ENCODE measurements at places on chromosomes 3 and 15.

DNA sequence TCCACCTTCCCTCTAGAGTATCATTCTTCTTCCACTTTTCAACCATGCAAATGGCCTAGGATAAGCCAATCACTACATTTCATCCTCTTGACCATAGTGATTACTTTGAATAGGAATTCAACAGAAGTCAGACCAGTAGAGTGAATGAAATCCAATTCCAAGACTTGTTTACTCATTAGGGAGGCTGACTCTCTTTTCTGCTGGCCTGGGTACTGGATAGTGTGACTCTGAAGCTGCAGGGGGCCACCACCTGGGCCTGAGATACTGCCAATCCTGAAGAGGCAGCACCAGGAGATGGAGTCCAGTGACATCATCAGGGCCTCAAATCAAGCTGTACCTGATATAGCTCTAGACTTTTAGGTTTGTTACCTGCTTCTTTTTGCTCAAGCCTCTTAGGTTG is 7.0 kb upstream of the FSTL1 start:
- no peak for DNase-seq

GRCh38 chr3:59127071-59127470 is 77.2 kb upstream of the CFAP20DC start:
- DNase-seq: no peak

- peak; percentile 99 for DNase-seq
These were observed 19.7 kb downstream of the TMEM43 start for GRCh38 chr3:14144423-14145075.

DNA sequence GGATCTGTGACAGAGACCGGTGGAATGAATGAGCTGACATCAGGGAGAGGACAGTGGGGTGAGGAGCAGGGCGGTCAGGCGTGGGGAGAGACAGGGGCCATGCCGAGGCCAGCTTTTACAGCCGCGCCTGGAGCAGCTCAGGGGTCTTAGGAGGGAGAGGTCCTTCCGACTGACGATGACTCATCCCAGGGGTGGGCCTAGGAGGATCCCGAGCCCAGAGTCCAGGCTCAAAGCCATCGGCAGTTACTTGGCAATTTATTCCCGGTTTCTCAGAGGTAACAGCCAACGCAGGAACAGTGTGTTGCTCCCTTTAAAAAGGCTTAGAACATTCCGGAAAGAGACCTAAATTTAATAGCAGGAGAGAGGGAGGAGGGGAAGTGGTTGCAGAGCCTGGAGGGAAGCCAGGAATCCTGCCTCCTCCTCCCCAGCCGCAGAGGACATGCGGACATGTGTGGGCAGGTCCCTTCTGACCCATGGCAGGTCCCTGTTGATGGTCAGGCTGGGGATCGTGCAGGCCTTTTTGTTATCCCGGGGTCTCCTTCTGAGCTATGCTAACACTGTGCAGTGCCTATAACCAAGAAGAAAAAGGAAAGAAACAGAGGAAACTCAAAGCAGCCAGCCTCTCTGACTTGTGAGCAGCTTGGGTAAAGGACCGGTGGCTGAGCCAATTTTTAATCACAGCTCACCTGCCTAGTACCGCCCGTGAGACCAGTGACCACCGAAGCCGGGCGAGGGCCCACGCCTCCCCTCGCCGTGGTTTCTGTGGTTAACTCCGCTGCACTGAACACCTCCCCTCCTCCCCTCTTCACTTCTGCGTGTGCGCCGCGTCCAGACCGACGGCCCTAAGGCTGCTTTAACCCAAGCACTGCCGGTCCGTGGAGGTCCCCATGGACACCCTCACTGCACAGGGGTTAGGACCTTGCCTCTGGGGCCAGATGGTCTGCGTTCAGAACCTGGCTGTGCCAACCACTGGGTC is 392.4 kb upstream of the PROK2 start:
- DNase-seq: no peak

GRCh38 chr15:51814606-51815005 is 14.8 kb upstream of the TMOD3 start:
- no peak for DNase-seq

GRCh38 chr15:66644869-66645268 is 57.2 kb upstream of the SMAD6 start:
- DNase-seq: no peak

DNA sequence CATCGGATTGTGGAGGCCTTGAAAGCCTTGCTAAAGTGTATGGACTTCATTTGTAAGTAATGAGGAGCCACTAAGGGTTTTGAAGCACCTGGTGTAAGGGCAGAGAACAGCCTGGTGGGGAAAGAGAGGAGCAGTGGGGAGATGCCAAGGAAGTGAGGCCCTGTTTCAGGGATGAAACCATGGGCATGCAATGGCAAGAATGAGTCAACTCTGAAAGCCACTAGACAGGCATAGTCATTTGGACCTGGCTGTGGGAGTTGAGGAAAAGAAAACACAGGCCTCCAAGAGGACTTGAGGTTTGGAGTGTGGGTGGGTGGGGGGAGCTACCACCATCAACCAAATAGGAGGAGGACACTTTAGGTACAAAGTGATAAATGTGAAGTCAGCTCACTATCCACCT is 7.6 kb downstream of the XCR1 start:
- DNase-seq: no peak

- no peak for DNase-seq
These were observed 126.2 kb downstream of the TIGIT start for GRCh38 chr3:114420072-114420471.

- no peak for DNase-seq
These were observed 9.0 kb upstream of the ILDR1 start for GRCh38 chr3:122031123-122031468.

- DNase-seq: peak; percentile 93
These were observed 10.8 kb upstream of the FANCD2 start for GRCh38 chr3:10015461-10015904.

DNA sequence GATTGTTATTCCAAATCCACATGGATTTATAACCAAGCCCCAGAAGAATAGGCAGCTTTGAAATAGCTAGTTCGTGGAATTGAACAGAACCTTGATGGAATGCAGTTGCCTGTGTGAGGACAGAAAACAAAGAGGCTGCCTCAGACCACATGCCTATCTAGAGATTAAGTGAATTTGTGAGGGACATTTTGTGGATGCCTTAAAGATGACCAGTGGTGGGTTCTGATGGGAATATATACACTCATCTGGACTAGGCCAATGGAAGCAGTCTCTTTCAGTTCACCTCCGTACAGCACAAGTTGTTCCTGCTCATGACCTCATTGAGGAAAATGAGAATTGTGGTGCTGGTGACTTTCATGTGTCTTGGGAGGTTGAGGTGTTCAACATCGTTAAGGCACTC is 63.2 kb upstream of the PYDC2 start:
- DNase-seq: no peak

DNA sequence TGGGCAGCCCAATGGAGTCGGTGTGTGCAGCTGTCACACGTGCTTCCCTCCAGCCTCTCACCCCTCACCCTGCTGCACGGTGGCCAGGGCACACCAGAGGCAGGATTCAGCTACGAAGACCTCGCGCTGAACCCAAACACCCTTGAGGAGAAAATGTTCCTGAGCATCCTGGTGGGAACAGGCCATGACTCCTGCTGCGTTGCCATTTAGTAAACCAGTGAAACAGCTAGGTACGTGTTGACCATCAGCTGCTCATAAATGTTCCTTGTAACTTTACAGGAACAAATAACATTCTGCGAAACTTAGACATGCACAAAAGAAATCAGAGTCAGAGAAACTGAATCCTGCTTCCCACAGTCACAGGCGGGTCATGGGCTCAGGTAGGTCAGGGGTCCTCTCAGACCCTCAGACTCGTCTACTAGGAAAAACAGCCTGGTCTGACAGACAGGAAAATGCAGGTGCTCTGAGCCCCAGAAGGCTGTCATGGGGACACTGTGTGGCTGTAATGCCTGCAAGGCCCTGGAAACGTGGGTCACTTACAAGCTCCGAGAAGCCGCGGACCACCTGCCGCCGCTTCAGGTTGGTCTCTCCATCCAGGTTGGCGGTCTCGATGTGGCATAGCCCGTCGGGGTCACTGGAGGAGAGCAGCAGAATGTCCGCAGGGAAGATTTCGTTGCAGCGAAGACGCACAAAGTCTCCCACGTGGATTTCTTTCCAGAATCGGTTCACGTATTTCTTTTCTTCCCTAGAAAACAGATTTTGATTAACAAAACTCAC is 82.5 kb downstream of the ATP10A start:
- no peak for DNase-seq

DNA sequence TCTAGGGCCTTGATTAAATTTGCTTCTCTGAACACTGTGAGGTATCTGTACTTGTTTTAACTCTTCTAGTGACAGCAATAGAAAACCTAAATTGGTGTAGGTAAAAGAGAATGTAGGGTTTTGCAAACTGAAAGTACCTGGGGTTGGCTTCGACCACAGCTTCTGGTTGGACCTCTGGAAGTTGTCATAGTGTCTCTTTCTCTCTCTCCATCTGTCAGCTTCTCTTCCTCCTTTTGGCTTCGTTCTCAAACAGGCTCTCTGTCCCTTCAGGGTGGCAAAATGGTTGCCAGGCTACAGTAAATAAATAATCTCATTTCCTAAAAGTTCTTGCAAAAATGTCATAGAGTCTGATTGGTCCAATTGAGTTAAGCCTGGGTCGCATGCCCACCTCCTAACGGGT is 149.3 kb upstream of the CTDSPL start:
- no peak for DNase-seq

- peak; percentile 74 for DNase-seq
These were observed 177.7 kb upstream of the NR2E3 start for GRCh38 chr15:71632576-71633195.

- no peak for DNase-seq
These were observed 907 bp downstream of the TATDN2 start for GRCh38 chr3:10248984-10249748.
